ENCODE measurements at places on chromosomes 6 and 20. TPM values are rescaled to one million over a fixed set of nuclear protein-coding genes. Genes with fewer than 3 reads are reported as not detected.

TAAR6 gene
- not detected for total RNA-seq

LTB gene
- total RNA-seq, result 32.6 TPM

ZNF831 gene
- 24.8 TPM for total RNA-seq

OSTM1 gene
- total RNA-seq, result 39.2 TPM

SLC13A3 gene
- 0.63 TPM for total RNA-seq

GRCh38 chr20:46512943-46513844, at the start of gene ZNF334:
ZNF334 (minus strand) TSS chr20:46513559; CDS start chr20:46512102, 1,457 bp downstream.
- peaks cover 7% of the 10 kb centered on the region for H3K4me1 ChIP-seq
- peaks cover 7% of the 10 kb centered on the region for H3K27me3 ChIP-seq
- H3K27ac ChIP-seq, result no peak within 1 kb of the TSS
- H3K4me3 ChIP-seq, result peak within 1 kb of the TSS; percentile 53
- no peaks in the 10 kb centered on the region for H3K36me3 ChIP-seq

DNA sequence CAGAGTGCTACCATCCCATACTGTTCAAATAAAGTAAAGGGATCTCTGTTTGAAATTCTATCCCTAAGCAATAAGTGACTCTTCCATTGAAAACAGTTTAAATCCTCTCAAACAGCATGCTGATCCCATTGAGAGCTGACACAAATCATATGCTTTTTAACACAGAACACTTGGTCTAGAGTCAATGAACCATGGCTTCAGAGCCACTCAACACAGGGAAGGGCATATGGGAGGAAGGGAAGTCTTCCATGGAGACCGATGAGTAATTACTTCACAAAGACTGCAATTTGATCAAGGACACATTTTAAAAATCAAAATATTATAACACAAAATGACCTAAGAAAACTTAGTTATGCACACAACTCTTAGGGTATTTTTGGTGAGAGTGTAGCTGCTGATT, 1073.0 kb upstream of the MAP3K7 start:
- no peaks in the 10 kb centered on the region for H3K36me3 ChIP-seq
- H3K4me1 ChIP-seq, result peaks cover 3% of the 10 kb centered on the region
- H3K27me3 ChIP-seq, result no peaks in the 10 kb centered on the region
- DNase-seq, result no peak

DNA sequence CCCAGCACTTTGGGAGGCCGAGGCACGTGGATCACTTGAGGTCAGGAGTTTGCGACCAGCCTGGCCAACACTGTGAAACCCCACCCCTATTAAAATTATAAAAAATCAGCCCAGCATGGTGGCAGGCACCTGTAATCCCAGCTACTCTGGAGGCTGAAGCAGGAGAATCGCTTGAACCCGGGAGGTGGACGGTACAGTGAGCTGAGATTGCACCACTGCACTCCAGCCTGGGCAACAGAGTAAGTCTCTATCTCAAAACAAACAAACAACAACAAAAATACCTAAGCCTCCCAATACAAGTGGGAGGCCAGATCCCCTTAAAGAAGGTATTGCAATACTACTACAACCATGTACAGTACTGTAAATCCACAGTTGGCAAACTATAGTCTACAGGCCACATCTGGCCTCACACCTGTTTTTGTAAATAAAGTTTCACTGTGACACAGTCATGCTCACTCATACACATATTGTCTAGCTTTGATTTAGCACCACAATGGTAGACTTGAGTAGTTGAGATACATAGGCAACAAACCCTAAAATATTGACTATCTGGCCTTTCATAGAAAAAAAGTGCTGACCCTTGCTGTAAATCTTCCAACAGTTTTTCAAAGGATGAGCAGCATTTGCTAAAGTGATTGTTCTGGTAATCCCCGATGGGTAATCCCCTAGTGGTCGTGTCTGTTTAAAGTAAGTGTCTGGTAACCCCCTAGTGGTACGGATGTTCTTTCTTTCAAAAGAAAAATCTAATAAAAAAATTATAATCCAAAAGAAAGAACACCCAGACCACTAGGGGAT, 202.0 kb downstream of the RNGTT start:
- H3K4me3 ChIP-seq, result no peak overlapping the region
- DNase-seq, result peak; percentile 38
- H3K4me1 ChIP-seq, result no peaks in the 10 kb centered on the region
- no peaks in the 10 kb centered on the region for H3K27me3 ChIP-seq
- no peak overlapping the region for H3K27ac ChIP-seq
- H3K36me3 ChIP-seq, result no peaks in the 10 kb centered on the region

DNA sequence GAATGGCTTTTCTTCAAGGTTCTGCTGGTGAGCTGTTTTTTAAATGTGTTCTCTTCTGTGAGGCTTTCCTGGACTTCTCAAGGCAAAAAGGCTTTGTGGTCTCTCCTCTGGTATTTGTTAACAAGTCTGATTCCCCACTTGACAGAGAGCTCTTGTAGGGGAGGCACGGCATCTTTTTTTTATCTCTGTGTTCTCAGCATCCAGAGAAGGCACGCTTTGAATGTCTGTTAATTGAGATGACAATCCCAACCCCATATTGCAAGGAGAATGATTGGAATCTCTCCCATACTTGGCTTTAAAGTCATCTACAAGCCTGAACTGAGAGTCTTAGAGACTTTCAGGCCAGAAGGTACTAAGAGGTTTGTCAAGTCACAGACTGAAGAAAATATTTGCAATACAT, 22.6 kb downstream of the EDN1 start:
- H3K27ac ChIP-seq, result no peak overlapping the region
- no peaks in the 10 kb centered on the region for H3K36me3 ChIP-seq
- H3K4me3 ChIP-seq, result no peak overlapping the region
- H3K4me1 ChIP-seq, result no peaks in the 10 kb centered on the region
- no peak for DNase-seq
- no peaks in the 10 kb centered on the region for H3K27me3 ChIP-seq

DNA sequence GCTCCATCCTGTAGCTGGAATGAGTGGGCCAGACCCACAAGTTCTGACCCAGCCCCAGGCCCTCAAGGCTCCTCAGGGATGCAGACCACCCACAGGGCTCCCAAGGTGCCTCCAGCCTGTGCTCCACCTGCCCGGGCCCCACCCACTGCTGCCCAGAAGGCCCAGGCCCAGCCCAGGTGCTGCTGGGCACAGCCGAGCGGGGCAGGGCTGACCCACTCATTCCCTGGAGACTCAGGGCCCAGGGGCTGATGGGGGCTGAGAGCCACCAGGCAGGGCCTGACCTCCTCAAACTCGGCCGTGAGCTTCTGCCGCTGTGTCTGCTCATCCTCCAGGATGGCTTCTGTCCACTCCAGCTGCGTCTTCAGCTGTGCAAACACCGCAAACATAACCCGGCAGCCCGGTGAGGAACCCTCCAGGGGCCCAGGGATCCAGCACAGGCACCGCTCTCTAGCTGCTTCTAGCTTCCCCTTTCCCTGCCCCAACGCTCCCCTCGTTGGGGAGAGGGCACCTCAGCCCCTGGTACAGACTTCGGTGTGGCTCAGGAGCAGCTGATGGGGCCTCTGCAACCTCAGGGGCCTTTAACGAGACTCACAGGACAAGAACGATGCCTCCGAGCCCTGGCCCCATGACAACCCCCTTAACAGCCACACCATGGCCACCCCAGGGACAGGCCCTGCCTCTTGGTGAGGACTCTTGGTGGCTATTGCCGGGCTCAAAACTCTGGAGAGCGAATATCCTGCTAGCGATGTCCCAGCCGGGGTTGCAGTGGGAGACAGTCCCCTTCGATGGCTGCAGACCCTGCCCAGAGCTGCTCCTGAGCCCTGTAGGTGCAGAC, 46.0 kb downstream of the DSTN start:
- peaks cover 39% of the 10 kb centered on the region for H3K36me3 ChIP-seq
- H3K27ac ChIP-seq, result no peak overlapping the region
- H3K27me3 ChIP-seq, result no peaks in the 10 kb centered on the region
- H3K4me3 ChIP-seq, result no peak overlapping the region
- no peak for DNase-seq
- H3K4me1 ChIP-seq, result peaks cover 55% of the 10 kb centered on the region

DNA sequence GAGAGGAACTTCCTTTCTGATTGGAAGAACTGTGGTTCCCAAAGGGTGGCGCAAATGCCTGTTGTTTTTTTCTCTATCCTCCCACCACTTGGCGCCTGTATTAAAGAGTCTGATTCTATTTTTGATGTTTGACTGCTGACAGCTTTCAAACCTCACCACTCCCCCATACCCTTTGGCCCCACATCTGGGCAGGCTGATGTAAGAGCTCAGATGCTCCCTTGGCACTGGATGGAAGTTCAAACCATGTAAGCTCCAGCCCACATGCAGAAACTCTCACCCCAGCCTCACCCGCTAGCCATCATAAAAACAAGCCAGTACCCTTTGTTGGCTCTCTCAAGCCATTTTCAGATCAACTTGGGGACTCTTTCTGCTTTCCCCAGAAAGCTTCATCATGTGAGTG, 20.0 kb upstream of the TMEM14A start:
- no peaks in the 10 kb centered on the region for H3K27me3 ChIP-seq
- H3K36me3 ChIP-seq, result no peaks in the 10 kb centered on the region
- no peak overlapping the region for H3K27ac ChIP-seq
- H3K4me3 ChIP-seq, result no peak overlapping the region
- no peak for DNase-seq
- H3K4me1 ChIP-seq, result no peaks in the 10 kb centered on the region

GRCh38 chr20:50356962-50357782, 153.0 kb upstream of the PTPN1 start:
- DNase-seq, result no peak
- no peaks in the 10 kb centered on the region for H3K36me3 ChIP-seq
- H3K27me3 ChIP-seq, result no peaks in the 10 kb centered on the region
- no peaks in the 10 kb centered on the region for H3K4me1 ChIP-seq
- no peak overlapping the region for H3K27ac ChIP-seq
- no peak overlapping the region for H3K4me3 ChIP-seq

- H3K4me3 ChIP-seq, result no peak overlapping the region
- H3K4me1 ChIP-seq, result no peaks in the 10 kb centered on the region
- no peak for DNase-seq
- peaks cover 90% of the 10 kb centered on the region for H3K36me3 ChIP-seq
- no peak overlapping the region for H3K27ac ChIP-seq
Observed at GRCh38 chr6:144840619-144841018, 555.5 kb downstream of the UTRN start.

DNA sequence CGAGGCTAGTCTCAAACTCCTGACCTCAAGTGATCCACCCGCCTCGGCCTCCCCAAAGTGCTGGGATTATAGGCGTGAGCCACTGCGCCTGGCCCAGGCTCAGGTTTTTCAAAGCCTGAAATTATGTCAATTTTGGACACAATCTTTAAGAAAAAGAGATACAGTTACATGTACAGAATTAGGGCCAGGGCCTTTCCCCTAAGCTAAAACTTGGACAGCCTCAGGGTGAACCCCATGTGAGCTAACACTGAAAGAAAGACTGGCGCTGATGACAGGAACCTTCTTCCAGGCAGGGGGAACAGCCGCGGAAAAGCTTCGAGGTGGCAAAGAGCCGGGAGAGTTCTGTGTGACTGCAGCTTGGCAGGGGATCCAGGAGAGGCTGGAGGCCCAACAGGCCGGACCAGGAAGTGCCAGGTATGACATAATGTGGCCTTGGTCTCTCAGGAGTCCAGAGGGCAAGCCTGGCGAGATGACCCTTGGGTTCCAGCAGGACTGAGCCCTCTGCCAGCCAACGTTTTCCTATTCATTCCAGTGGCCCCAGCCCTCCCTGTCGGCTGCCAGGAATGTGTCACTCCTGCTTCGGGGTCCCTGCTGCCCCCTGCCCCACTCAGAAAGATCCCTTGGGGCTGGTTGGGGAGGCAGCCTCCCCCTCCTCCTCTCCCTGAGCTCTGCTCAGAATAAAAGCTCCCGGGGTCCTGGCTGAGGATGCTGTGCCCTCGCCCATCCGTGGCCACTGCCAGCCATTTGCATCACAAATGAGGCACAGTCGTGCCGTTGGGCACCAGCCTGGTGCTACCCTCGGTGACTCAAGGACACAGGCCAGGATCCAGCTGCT, 37.3 kb downstream of the RBM38 start:
- DNase-seq, result no peak
- H3K4me3 ChIP-seq, result no peak overlapping the region
- peaks cover 68% of the 10 kb centered on the region for H3K4me1 ChIP-seq

DNA sequence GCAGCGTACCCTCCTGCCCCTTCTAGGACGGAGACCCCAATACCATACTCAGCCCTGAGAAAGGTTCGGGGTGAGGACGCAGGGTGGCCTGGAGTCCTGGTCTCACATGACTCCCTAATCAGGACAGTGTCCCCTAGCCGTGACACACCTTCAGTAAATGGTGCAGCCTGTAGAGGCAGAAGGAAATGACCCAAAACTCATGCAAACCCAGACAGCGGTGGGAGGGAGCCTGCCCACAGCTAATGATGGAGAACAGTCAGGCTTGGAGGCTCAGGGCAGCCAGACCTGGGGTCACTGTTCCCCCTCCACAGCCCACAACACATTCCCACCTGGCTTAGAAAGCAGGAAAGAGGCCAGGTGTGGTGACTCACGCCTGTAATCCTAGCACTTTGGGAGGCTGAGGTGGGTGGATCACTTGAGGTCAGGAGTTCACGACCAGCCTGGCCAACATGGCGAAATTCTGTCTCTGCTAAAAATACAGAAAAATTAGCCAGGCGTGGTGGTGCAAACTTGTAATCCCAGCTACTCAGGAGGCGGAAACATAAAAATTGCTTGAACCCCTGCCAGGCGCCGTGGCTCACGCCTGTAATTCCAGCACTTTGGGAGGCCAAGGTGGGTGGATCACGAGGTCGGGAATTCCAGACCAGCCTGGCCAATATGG, 8.8 kb upstream of the HMGA1 start:
- peak overlapping the region; percentile 35 for H3K27ac ChIP-seq
- peaks cover 28% of the 10 kb centered on the region for H3K4me1 ChIP-seq
- H3K27me3 ChIP-seq, result no peaks in the 10 kb centered on the region
- H3K36me3 ChIP-seq, result no peaks in the 10 kb centered on the region

DNA sequence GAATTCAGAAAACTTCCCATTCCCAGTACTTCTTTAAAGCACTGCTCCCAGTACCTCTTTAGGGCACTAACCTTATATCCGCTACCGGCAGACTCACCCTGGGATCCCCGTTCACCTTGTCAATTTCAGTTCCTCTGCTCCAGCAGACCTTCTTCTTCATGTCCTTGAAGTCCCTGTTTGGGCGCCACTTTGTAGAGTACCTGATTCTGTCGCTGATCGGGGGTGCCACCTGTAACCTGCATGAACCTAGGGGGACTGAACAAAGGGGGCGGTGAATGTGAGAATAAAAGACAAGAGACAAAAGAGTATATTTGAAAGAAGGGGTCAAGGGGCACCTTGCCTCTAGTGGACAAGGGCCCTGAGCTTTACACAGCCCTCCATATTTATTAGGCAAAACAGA, 4.9 kb upstream of the GINS1 start:
- H3K27me3 ChIP-seq, result no peaks in the 10 kb centered on the region
- H3K4me3 ChIP-seq, result no peak overlapping the region
- no peaks in the 10 kb centered on the region for H3K4me1 ChIP-seq
- no peak overlapping the region for H3K27ac ChIP-seq
- no peaks in the 10 kb centered on the region for H3K36me3 ChIP-seq
- DNase-seq, result no peak

- H3K4me3 ChIP-seq, result no peak overlapping the region
- H3K27ac ChIP-seq, result no peak overlapping the region
- no peak for DNase-seq
- H3K36me3 ChIP-seq, result no peaks in the 10 kb centered on the region
Observed at GRCh38 chr6:80622641-80623040, 516.2 kb downstream of the BCKDHB start.
